H7 (cell line): ENCODE measurements at places on chromosomes 12 and 14.

DNA sequence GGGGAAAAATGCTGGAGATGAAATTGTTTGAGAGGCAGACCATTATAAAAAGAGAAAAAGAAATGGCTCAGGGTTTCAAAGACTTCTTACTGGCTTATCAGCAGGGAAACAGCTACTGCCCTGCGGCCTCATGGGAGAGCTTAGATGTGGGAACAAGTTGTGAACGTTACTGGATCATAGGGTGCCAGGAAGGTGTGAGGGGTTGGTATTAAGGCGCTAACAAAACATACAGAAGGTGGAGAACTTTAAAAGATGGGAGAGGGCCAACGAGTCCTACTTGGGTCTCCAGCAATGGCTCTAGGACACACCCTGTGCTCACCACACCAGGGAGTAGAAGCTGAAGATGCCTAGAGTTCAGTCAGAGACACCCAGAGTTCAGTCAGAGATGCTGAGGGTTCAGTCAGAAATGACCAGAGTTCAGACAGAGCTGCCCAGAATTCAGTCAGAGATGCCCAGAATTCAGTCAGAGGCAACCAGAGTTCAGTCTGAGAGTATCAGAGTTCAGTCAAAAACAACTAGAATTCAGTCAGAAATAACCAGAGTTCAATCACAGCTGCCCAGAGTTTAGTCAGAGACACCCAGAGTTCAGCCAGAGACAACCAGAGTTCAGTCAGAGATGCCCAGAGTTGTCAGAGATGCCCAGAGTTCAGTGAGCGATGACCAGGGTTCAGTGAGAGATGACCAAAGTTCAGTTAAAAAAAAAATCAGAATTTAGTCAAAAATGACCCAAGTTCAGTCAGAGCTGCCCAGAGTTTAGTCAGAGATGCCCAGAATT, 1103.6 kb downstream of the BCL11B start:
- no peak for DNase-seq

- peak; percentile 61 for DNase-seq
Observed at GRCh38 chr12:109814600-109815150, 18.5 kb downstream of the TRPV4 start.

DNA sequence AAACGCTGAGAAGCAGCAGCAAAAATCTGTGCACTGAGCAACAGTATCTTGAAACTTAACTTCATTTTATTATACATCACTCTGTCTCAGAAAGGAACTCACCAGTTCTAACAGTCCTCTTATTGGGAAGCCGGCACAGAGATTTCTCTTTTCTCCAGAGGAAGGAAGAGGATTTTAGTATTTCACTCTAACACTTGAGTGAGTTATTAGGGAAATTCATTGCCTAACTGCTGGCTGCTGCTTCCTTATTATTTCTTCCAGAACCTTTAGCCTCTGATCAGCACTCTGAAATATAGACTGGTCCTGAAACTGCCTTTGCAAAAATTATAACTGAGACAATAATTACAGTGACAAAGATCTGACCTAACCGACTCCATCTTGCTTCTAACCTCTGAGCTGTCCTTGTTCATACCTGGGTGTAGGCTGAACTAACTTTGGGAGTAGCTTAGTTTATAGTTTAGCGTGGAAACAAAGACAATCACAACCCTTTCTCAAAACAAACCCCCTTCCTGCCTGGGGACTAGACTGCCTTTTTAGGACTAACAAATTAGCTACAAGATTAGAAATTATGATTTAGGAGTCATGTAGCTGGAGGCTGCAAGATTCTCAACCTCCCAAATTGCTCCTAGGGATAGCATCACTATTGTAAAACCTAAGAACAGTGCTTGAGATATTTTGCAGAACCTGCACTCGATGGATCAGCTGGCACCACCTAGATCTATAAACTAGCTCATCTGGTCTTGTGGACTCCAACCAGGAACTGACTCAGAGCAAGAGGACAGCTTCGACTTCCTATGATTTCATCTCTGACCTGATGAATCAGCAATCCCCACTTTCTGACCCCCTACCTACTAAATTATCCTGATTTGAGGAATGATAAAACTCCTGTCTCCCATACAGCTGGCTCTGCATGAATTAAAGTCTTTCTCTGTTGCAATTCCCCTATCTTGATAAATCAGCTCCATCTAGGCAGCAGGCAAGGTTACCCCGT, 117.5 kb downstream of the DYRK2 start:
- DNase-seq = no peak

DNA sequence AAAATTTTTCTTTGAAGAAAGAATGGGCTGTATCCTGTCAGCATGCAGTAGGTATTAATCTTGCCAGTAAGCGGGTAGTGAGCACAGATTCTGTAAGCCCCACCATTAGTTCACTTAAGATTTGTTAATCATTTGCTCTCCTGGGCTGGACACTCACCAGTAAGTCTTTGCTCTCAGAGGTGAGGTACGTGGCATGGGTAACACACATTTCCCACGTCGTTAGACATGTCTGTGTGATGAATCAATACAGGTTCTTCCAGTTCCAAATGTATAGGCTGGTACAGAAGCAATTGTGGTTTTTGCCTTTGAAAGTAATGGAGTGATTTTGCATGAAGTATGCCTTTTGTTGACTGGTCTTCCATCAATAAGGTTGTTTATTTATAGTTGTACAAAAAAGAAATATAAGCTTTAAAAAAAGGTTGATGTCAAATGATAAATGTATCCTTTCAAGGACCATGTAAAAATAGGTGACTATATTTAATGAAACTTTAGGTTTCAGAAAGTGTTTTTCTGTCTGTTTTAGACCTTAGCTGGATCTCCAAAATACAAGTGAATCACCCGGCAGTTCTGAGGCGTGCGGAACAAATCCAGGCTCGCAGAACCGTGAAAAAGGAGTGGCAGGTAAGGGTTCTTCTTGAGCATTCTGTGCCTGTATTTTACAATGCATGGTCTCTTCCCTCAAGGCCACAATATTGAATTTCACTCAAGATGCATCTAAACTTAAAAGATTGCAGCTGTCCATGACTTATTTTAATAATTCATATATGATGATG, 45.5 kb downstream of the DERA start:
- no peak for DNase-seq

- DNase-seq = peak; percentile 91
Observed at GRCh38 chr14:64971943-64972791, at the start of gene RAB15. RAB15 (minus strand) TSS chr14:64972336; CDS start chr14:64972076, 260 bp downstream.

DNA sequence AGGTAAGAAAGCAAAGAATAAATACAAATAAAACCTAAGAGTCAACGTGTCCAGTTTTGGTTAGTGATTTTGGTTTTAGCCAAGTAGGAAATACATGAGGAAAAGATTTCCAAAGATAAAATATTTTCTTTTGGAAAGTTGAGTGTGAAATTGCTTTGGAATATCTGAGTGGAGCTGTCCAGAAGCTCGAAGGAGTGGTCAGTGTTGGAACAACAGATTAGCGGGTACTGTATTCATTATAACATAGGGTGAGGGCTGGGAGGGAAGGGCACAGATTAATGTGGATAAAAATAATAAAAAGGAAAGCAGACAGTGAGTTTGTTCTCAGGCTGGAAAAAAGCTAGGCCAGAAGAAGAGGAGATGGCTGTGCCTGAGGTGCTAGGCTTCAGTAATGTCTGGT, 101.5 kb upstream of the SLCO1C1 start:
- no peak for DNase-seq

DNA sequence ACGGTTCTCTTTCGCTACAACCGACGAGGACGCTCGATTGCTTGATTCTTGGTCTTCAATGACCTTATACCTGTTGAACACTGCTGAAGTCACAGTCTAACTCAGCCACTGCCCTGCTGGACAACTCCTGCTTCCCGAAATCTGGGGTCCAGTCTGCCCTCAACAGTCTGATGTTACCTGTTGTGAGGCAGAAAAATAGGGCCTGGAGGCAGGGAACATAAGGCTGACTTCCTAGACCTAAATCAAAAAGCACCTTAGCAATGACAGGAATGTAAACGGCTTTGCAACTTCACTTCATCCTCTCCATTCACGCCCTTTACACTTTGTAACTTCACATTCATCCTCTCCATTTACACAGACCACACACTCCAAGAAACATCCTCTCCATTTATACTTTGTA, 597 bp upstream of the GLTP start:
- no peak for DNase-seq

DNA sequence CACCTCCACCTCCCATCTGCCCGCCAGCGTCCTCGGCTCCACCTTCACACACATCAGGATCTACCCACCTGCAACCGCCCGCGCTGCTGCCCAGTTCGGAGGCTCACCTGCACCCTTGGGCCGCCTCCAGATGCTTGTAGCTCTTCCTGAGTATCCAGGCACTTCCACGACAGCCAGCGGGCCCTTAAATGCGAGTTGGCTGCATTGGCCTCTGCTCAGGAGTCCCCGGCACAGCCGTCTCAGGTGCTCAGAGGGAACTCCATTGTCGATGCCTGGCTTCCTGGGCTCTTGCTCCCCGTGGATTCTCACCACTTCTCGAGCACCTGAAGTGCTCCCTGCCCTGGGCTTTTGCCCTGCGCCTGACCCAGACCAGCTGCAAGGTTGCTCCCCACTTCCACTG, 21.9 kb upstream of the CDCA4 start:
- DNase-seq = peak; percentile 41

GRCh38 chr14:105244334-105244733, 4.0 kb upstream of the BTBD6 start:
- DNase-seq = no peak

- DNase-seq = peak; percentile 64
Observed at GRCh38 chr14:100764471-100765115, 37.9 kb downstream of the DLK1 start.

- DNase-seq = peak; percentile 88
Observed at GRCh38 chr12:49109641-49110463, 795 bp downstream of the LMBR1L start.
